Urinary bladder (tissue), 4 donors: ENCODE measurements at places on chromosomes 2 and 18.

- no peak for DNase-seq
Observed at GRCh38 chr2:236775511-236775910, 205.9 kb downstream of the ACKR3 start.

DNA sequence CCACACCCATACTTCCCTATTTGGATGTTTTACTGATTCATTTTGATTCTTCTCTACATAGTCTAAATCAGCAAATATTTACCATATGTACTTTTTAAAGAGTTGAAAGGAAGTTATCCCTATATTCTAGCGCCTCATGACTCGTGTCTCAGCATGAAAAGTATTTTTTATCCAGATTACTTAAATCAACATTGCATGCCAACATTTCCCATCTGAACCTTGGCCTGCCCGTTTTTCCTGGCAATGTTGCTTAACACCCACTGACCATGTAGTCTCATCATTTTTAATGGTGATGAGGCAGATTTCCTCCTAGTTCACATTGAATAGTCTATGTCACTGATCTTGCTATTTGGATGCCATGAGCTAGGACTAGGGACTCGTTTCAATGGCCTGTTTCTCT is 13.2 kb upstream of the SCYGR5 start:
- no peak for DNase-seq

DNA sequence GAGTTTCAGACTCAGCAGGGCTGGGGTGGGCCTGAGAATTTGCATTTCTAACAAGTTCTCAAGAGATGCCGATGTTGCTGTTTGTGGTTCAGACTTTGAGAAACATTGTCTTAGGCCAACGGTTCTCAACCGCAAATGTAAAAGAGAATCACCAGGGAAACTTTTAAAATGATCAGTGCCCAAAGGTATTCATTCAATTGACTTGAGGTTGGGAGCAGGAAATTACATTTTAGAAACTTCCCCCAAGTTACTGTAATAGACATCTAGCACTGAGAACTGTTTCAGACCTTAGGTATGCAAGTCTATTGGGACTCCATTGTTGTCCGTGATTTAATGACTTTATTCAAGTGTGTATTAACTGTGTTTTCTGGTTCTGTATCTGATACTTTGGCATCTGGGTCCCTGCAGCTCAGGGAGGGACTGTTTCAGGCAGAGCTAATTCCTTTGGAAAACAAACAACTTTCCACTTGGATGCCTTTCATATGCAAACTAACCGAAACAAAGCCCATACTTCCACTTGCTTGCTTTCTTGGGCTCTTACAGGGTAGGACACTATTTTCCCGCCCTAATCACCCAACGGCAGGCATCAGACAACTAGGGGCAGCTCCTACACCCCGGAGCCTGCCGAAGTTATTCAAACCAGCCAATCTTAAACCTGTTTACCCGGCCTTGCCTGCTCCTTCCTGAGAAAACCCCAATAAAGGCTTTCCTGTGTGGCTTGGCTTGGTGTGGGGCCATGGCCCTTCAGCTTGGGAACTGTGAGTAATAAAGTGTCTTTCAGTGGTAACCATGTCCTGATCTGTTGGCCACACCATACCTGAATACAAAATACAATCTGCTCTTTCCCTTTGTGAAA is 97.6 kb downstream of the POLE4 start:
- no peak for DNase-seq

GRCh38 chr2:127122361-127123027 is 15.5 kb upstream of the BIN1 start:
- no peak for DNase-seq

DNA sequence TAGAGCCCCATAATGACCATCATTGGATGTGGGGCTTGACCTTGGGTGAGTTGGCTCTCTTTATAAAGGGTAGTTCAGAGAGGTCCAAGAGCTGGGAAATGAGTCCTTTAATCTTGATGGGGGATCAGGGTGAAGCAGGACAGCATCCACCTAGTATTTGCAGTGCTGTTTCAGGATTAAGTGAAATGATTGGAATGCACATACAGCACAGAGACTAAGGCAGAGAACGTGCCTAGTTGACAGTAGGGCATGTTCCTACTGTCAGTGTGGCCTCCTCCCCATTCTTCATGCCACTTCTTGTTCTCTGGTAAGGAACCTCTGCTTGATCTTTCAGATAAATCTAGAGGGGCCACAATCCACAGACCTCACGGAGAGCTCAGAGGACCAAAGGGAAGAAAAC is 78.9 kb downstream of the TRIM43 start:
- DNase-seq, result no peak

GRCh38 chr2:206482123-206482522 is 38.8 kb downstream of the ADAM23 start:
- no peak for DNase-seq

DNA sequence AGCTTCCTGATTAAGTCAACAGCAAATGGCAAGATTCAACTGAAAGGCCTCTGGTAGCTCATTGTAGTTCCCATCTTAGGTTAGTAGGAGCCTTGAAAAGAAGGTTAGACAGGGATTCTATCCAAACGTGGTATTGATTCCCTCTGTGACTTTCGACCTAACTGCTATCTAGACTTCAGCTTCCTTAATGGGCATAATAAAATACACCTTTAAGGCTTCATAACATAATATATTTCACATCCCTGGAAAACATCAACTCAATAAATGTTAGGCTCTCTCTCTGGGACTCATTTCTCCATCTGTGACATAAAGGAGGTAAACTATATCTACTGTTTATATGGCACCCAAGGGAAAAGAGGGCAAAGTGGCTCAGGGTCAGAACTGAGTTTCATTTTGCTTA is 60.9 kb downstream of the STK39 start:
- DNase-seq, result no peak

DNA sequence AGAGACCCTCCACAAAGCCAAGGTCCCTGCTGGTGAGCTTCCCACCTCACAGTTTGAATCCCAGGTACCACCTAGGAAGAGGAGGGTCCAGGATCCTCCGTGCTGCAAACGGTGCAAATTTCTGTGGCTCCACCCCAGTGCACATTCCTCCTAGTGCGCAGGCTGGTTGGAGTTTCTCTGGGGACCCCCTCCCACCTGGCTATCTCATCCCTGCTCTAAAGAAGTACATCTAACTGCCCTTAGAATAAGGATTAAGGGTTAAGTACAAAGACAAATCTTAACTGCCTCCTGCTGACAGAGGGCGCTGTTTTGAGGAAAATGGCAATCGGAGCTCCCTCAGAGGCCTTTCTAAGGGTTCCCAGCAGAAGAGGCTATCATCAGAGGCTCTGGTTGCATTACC is 109.6 kb upstream of the FSIP2 start:
- DNase-seq, result no peak

DNA sequence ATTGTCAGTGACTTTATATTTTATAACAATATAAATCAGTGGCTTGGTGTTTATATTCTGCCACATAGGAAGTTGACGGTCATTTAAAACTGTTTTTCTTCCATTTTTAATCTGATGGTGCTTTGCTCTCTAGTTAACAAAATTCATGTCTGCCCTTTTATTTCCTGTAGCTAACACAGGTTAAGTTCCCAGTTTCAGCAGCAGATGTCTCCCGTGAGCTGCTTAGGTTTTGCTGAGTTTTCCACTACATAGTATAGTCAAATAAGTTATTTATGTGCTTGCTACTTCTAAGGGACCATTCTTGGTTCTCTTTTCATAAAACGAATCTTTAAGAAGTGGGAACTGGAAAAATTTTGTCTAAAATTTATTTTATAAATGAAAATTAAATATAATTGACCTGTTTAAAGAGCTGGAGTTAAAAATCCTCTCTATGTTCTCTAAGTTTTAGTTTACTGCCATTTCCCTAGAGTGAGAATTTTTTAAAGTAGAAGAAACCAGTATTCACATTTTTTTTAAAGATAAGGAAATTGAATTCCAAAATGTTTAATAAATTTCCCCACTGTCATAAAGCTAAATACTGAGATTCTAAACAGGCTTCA is 20.6 kb downstream of the HTR2B start:
- peak; percentile 37 for DNase-seq

DNA sequence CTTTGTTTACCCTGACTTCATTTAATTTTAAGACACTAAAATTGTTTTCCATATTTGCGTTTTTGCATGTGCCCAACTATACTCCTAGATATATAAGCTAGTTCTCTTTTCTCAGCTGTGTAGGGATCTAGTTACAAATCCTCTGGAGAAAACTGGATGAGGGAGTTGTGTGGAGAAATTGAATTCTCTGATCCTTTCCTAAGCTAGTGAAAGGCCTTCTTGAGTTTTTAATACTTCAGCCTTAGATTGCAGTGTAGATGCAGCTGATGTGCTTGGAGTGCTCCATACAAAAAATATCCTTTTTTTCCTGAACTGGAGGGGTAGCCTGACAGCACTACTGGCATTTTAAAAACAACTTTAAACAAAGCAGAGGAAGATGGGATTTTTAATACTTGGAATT is 8.6 kb upstream of the MTX2 start:
- DNase-seq, result no peak

- no peak for DNase-seq
Observed at GRCh38 chr2:10575609-10576280, 114.0 kb downstream of the NOL10 start.

GRCh38 chr2:138607746-138608145 is 106.2 kb downstream of the SPOPL start:
- DNase-seq, result no peak

DNA sequence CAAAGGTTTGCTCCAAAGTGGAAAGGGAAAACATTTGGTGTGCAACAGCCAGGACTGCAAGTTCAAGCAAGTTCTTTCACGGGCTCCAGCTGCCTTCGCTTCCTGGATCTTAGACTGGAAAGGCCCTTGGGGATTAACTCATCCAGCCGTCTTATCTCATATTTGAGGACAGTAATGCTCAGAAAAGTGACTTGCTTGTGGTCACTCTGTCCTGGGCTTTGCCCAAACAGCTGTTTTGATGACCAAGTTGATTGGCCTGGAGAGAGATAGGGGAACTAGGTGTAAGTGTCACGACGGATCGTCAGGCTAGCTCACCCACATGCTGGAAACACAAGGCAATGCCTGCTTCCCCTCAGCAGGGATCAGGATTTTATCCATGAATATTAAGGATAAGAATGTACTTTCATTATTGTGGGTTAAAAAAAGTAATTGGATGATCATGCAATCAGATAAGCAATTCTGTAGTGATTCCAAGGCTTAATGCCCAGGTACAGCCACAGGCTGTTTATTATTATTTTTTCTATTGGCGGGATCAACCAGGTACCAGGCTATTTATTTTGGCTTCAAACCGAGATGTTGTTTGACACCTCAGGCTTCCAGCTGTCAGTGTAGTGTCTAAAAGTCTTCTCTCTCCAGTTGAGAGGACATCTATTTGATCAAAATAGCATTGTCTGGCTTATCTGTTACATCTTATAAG is 162.5 kb upstream of the EPAS1 start:
- DNase-seq, result peak; percentile 40

- no peak for DNase-seq
Observed at GRCh38 chr18:60070631-60071030, 170.8 kb downstream of the PMAIP1 start.

DNA sequence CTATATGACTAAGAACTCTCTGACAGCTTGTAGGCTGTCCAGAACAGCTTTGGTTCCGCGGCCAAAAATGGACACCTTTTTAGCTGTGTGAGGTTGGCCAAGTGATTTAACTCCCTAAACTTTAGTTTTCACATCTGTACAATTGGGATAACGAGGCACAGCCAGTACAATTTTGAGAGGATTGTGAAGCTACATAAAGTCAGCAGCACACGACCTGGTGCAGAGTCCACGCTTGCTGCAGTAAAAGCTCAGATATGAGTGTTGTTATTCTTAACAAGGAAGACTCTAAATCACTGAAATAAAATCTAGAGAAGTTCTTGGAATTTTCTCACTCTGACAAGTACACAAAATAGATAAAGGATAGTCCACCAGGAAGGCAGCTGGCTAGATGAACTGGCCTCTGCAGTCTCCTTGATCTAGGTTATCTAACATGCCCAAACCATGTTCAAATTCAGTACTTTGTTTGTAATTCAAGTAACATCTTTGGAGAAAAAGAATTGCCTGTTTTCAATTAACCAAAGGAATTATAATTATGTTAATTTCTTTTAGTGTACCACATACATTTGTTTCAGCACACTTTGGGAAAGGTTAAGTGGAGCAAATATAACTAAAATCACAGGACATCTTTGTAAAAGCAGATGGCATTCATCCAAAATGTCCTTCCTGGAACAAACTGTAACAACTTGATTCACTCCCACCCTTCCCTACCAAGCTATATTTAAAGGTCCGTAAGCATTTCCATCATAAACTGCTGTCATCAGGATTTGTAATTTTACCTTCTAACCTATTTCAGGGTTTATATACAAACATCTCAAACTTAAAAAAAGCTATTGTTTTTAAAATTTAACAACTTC is 201.7 kb upstream of the STK17B start:
- DNase-seq, result peak; percentile 37

DNA sequence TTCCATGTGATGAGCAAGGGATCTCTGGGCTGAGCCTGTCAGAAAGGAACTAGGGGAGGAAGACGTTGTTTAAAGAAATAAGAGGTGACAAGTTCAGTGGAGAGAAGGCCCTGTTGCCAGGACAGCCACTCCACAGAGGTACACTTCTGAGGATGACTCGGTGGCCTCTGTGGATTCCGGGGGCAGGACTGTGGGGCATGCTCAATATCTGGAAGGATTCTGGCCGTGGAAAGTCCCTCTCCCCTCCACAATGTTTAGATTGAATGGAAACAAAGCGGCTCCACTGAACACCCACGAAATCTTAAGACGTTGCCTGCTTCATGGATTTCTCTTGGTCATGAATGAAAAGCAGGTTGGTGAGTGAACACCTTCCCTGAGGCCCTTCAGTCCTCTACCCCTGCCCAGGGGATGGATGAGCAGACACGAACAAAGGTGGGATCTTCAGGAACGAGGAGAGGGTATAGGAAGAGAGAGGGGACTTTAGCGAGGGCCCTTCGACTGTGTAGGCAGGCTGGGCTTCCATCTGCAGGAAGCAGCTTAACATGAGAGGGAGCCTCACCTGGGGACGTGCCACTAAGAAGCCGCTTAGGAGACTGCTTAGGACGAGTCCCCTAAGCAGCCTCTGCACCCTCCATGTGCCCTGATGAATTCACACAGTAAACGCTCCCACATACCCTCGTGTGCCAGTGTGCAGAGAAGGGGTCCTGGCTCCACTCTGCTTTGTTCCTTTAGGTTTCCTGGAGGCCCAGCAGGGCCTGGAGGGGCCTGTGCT is 1.9 kb downstream of the NTSR2 start:
- no peak for DNase-seq
